ENCODE measurements at places on chromosomes 2 and 18.

DNA sequence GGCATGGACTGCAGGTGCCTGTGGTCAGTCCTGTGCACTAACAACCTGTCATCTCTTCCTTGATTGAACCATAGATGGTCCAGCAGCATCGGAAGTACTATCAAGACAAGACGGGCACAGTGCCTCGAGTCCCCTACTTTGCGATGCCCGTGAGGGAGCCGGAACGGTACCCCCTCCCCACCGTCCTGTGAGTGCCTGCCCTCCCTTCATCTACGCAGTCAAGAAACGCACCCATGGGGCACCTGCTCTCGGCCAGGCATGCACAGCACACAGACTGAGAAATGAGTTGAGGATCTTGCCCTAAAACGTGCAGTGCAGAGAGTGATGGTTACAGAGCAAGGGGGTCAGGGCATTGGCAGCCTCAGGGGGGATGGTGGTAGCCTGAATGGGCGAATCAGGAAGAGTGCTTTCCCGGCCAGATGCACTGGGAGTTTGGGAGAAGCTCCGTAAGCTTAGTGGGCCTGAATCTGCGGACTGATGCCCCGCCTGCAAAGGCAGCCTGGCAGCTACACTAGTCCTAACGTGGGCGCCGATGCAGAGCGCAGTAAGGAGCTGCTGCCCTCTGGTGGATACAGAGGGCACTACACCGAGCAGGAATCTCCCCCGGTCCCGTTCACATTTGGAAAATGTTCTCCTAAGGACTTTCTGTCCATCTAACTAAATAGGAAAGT lies 63.6 kb downstream of the CIB4 start:
- no peaks in the 10 kb centered on the region for H3K36me3 ChIP-seq
- H3K4me3 ChIP-seq, result no peak overlapping the region
- no peaks in the 10 kb centered on the region for H3K4me1 ChIP-seq
- DNase-seq, result peak; percentile 87

- no peaks in the 10 kb centered on the region for H3K4me1 ChIP-seq
- DNase-seq, result no peak
- no peak overlapping the region for H3K27ac ChIP-seq
- no peaks in the 10 kb centered on the region for H3K36me3 ChIP-seq
Measured at GRCh38 chr18:31232775-31233424, 70.2 kb upstream of the DSC1 start.

GRCh38 chr18:46649071-46649862 lies 7.8 kb downstream of the LOXHD1 start:
- no peaks in the 10 kb centered on the region for H3K36me3 ChIP-seq
- no peak for DNase-seq
- H3K27ac ChIP-seq, result no peak overlapping the region
- H3K27me3 ChIP-seq, result no peaks in the 10 kb centered on the region
- H3K4me3 ChIP-seq, result no peak overlapping the region

DNA sequence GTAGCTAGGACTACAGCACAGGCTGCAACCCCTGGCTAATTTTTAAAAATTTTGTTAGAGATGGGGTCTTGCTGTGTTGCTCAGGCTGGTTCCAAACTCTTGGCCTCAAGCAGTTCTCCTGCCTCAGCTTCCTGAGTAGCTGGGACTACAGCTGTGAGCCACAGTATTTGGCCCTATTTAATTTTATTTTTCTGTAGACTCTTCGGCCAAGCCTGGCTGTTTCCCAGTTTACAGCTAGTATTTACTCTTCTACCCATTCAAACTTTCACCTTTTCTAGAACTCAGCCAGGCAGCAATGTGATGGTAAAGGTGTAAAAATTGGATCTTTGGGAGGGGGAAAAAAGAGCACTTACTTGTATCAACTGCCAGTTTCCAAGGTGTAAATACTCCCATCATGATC lies 35.3 kb downstream of the SH3RF3 start:
- no peak overlapping the region for H3K27ac ChIP-seq
- no peak overlapping the region for H3K4me3 ChIP-seq
- H3K36me3 ChIP-seq, result no peaks in the 10 kb centered on the region
- no peaks in the 10 kb centered on the region for H3K27me3 ChIP-seq

DNA sequence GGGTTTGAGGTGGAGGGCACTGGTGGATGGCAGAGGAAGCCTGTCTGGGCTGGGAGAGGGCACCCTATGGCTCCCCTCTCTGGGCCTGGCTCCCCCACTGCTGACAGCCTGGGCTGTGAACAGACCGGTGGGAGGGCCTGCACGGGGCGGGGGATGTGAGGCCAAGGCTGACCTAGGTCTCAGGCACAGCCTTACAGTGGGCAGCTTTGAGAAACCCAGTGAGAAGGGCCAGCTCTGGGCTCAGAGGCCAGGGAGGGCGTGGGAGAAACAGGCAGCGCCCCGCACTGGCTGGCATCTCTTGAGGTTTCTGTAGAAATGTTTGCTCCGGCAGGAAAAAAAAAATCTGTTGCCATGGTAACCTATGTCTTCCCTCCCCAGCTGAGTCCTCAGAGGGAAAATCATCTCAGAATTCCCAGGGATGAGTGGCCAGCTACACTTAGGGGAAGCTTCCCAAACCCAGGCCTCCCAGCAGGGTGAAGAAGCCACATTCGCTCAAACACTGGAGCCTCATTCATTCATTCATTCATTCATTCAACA lies 71.7 kb upstream of the TAF1B start:
- H3K27ac ChIP-seq, result no peak overlapping the region
- no peak overlapping the region for H3K4me3 ChIP-seq
- H3K27me3 ChIP-seq, result no peaks in the 10 kb centered on the region
- DNase-seq, result no peak
- peaks cover 9% of the 10 kb centered on the region for H3K4me1 ChIP-seq

All from spleen (tissue), 13 donors.